ENCODE measurements at places on chromosomes 1 and 21. TPM values are rescaled to one million over a fixed set of nuclear protein-coding genes. Genes with fewer than 3 reads are reported as not detected.

Gene TRAF3IP3
- total RNA-seq, result 390 TPM

Gene PCP4
- not detected for total RNA-seq

Gene SEMA6C
- total RNA-seq, result 2.0 TPM

Gene SPRR4
- total RNA-seq, result not detected

Gene KIAA1614
- total RNA-seq, result 0.09 TPM

DNA sequence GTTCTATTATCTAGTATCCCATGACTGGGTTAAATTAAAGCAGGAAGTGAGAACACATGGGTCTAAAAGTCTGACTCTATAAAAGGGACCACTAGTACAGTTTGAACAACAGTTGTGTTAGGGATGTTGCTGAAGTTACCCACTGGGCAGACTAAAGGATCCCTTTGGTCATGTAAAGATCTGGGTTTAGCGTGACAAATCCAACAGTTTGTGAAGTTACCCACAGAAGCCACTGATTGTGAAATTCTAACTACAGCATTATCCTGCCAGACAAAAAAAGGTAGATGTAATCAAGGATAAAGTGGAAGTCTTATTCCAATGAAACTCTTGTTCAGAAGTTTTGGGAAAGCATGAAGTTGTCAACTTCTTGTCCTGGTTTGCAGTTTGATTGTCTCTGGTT is 5.7 kb downstream of the QSOX1 start:
- no peak for DNase-seq

- no peak for DNase-seq
Measured at GRCh38 chr1:28890435-28890834, 23.9 kb upstream of the EPB41 start.

DNA sequence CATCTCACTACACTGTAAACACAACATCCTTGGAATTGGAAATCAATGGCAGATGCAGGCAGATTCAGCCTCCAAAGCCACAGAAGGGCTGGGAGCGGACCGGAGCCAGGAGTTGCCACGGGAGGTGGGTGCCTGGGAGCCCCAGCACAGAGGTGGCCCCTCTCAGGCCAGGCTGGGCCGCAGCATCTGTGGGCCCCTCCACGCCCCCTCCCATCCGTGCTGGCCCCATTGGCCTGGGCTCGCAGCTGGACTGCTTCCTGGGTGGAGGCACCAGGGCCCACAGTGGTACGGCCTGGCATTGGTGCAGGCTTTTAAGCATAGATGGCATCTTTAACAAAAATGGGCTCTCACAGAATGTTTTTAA is 64.2 kb downstream of the SLX9 start:
- DNase-seq, result no peak

DNA sequence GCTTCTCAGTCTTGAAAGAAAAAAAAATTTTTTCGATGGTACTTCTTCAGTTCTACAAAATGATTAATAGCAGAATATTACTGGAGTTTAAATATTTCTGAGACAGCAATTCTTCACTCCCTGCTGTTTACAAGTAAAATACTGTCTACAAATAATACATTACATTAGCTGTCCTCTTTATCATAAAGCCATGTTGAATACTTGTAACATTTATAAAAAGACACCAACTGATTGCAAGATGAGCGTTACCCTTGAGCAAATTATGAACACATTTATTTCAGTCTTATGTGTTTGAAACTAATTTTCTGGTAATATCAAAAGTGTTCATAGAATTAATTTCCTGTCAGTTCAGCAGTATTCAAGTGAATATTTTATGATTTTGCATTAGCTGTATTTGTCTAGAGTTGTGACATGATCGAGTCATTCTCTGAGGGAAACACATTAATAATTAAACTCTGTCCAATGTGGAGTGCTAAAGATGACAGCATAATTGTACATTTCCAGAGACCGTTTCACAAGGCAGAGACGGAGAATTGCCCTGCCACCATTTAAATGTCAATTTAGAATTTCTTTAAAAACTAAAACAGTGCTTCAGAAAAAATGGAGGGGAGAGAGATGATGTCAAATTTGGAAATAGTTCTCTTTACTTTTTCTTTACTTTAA is 1359.0 kb upstream of the ADGRL4 start:
- DNase-seq, result no peak

DNA sequence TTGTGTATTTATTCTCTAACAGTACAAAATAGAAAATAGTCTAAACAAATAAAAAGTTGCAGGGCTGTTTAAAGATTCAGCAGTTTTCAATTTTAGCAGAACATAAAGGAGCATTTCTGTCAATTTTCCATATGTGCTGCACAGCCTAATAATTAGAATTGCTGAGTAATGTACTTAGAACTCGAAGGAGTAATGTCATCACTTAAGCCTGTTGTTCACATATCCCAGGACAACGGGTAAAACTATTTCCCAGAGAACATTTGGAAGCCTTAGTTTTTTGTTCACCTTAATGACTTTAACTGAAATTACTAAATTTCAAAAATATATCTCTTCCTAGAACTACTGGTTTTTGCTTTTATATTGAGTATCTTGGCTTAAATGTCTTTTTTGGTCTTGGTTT is 81.6 kb downstream of the ZP4 start:
- no peak for DNase-seq

- DNase-seq, result no peak
Measured at GRCh38 chr21:38261851-38262250, 5.1 kb downstream of the KCNJ15 start.

GRCh38 chr1:114033216-114033706 is 54.0 kb downstream of the OLFML3 start:
- DNase-seq, result no peak

DNA sequence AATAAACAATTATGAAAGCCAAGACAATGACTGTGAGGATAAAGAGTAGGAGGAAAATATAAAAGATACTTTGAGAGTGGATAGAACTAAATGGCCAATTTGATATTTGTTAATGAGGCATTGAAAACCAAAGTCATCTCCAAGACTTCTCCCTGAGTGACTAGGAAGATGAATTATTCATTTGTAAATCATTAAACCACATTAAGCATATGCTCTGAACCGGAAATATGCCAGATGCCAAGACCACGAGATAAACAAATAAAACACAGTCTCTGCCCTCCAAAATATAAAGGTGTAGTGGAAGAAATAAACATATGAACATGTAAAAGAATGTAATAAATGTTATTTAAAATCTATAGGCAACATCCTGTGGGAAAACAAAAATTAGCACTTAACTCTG is 78.8 kb downstream of the MRPL39 start:
- no peak for DNase-seq

- no peak for DNase-seq
Measured at GRCh38 chr1:201015551-201016091, 7.9 kb downstream of the KIF21B start.

DNA sequence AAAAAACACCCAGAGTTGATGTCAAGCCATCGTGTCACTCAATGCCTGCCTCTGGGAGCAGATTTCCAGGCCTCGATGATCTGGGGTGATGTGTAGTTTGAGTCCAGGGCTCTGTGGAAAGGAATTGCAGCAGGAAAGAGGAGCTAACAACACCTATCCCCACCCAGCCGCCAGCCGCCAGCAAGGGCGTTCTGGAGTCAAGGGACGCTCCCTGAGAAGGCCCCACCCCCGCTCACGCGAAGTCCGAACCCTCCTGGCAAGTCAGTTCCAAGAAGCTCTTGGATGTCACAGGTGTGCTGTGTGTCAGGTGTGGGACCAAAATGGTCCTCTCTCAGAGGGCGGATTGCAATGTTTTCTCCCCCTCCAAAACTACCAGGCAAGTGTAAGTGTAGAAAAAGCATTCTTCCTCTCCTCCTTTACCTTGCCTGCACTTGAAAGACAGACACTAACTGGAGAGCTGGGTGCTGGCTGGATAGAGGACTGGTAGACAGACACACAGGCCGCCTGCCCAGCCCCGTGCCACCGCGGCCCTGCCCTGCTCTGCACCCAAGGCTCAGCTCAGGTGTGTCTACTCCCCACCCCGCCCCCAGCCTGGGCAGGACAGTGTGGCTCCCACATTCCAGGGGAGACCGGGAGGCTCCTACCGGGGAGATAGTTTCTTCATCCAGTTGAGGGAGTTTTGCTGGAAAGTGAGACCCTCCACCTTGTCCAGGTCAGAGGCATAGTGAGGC is 8.5 kb downstream of the AGT start:
- DNase-seq, result no peak

DNA sequence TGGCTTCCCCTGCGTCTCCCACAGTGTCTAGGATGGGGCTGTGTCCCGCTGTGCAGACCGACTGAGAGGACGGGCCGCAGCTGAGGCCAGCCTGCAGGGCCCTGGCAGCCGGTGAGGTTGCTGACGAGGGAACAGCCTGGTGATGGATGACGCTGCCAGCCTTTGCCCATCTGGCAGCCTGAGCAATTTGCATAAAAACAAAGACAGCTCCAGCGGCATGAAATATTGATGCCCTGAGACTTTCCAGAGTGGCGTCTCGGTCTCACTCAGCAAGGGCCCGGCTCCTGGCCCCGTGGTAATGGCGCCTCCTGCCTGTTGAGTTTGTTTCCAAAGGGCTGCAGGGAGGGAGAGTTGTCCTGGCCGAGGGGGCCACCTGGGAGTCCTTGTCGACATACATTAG is 19.1 kb upstream of the KCNA10 start:
- DNase-seq, result no peak

GRCh38 chr21:42983103-42983502 is 8.7 kb downstream of the PKNOX1 start:
- no peak for DNase-seq

DNA sequence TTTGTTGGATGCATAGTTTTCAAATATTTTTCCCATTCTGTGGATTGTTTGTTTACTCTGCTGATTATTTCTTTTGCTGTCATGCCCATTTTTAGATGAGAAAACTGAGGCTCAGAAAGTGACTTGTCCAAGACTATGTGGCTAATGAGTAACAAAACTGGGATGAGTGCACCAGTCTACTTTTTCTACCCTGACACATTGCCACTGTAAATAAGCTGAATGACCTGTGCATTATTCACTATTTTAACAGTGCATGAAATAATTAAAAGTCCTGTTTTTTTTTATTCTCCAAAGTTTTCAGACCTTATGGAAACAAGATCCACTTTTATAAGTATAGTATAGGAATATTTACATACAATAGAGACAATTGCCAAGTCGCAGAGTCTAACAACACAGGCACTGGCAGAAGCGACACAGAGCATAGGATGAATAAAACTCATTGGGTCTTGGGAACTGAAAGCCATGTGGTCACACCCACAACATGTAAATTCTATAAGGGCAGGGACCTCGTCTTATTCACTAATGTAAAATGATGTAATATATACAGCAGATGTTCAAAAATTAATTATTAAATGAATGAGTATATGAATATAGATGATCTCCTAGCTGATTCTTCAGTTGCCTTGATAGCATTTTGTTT is 45.2 kb downstream of the HLX start:
- no peak for DNase-seq

GRCh38 chr1:183023146-183023600 is at the start of gene LAMC1:
Gene LAMC1, plus strand, starts transcription at chr1:183023420. Its CDS starts 297 bp downstream, at chr1:183023717.
- peak; percentile 7 for DNase-seq

DNA sequence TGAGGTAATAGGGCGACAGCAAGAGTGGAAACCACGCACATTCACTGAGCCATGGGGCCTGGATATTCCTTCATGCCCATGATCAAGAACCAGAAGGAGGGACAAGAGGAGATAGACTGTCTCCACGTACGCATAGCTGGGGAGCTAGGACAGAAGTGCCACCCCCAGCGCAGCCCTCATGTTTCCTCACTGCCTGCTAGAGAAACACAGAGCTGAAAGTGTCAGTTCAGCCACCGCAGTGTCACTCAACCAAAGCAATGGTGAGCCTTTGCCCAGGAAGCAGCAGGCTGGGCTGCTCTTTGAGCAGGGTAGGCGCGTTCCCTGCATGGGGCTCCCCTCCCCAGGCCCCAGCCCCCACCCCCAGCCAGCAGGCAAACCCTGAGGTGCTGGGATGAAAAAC is 68.5 kb downstream of the STUM start:
- no peak for DNase-seq

- no peak for DNase-seq
Measured at GRCh38 chr1:46822248-46822826, 23.5 kb downstream of the CYP4B1 start.

GRCh38 chr21:29704719-29705118 is 235.1 kb downstream of the GRIK1 start:
- DNase-seq, result no peak

- DNase-seq, result no peak
Measured at GRCh38 chr1:208198236-208198635, 45.9 kb downstream of the PLXNA2 start.

DNA sequence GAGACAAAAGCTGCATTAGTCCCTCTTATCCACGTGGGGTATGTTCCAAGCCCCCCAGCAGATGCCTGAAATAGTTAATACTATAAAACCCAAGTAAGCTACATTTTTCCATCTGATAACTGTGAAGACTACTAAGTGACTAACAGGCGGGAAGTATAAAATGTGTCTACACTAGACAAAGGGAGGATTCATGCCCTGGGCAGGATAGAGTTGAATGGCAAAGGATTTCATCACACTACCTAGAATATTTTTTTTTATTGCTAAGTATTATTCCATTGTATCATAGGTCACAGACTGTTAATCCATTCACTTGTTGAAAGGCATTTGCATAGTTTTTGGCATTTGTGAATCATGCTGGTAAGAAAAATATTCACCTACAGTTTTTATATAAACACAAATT is 26.4 kb upstream of the CFHR4 start:
- DNase-seq, result no peak

GRCh38 chr1:171256940-171257606 is 8.8 kb downstream of the FMO1 start:
- no peak for DNase-seq

DNA sequence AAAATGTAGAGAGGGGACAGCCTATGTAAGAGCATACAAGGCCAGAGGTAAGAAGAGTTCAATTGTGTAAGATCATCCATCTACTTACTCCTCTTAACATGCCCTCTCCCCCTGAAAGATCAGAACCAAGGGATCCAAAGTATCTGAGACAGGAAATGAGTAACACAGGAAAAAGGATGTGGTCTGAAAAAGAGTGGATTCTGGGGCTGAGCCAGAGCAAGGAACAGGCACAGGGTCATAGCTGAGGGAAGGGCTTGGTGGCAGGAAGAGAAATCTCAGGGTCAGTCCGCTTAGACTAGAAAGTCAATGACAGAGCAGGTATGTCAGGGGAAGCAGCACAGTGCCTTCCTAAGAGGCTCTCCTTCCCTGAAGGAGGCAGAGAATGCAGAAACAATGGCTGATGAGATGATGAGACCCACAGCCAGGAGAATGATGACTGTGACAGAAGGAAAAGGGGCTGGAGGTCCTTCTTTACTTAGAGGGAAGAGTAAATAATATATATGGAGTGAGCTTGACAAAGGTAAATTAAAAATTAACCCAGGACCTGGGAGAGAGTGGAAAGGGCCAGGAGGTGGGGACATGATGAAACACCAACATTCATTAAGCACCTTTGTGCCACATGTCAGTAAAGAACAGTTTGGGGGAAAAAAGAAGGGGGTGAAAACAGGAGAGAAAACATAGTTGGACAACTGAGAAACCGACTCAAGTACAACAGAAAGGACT is 26.2 kb upstream of the A3GALT2 start:
- no peak for DNase-seq

- DNase-seq, result no peak
Measured at GRCh38 chr21:31442339-31442738, 98.3 kb upstream of the TIAM1 start.
